Stimulated activated CD4-positive, alpha-beta T cell treated with anti-CD3 and anti-CD28 coated beads, Interleukin-15, amount 100 ng/mL, for 1 hour (primary cell): ENCODE measurements at places on chromosomes 2 and 18.

DNA sequence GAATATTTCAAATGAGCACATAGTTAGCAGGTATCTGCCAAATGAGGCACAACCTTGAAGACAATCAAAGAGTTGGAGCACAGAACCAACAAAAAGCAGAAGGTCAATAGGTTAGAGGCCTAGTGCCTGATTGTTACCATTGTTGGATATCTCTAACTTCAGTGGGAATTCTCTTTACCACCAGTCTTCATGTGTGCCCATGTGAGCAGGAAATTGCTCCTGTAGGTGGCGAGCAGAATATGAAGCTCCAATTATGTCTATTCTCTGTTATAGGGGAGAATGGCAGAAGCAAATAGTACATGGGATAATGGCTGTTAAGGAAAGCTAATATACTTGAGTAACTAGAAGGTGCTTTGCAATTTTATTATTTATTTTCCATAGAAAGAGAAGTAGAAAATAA lies 14.9 kb upstream of the ZNF385B start:
- DNase-seq: no peak

DNA sequence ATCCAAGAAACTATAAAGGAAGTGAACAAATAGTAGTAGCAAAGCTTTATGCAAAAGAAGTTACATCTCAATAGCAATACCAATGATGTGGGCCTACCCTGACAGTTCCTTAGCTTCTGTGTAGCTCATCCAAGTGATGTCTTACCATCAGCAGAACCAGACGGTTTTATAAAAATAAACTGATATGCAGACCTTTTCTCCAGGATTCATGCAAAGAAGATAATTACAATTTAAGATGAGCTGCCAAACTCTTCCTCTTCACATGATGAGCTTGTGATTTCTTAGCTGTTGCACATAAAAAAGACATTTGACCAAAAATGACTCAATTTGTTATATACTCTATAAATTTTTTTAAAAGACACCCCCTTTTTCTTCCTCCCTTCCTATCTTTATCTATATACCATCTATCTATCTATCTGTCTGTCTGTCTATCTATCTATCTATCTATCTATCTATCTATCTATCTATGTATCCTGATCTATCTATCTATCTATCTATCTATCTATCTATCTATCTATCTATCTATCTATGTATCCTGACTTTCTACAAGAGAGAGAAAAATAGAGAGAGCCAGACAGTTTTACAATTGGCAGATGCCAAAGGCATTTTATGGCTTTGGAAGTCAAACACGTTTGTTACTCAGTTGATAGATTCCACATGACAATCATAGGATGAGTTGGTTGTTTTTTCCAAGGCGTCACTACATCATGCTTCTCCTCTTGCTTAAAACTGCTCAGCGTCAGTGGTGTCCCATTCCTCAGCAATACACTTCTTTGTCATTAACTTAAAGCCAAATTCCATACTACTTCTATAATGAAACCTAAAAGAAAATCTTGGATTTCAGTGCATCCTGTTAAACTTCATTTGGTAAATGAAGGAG lies 65.9 kb upstream of the ACTR3 start:
- DNase-seq: no peak

DNA sequence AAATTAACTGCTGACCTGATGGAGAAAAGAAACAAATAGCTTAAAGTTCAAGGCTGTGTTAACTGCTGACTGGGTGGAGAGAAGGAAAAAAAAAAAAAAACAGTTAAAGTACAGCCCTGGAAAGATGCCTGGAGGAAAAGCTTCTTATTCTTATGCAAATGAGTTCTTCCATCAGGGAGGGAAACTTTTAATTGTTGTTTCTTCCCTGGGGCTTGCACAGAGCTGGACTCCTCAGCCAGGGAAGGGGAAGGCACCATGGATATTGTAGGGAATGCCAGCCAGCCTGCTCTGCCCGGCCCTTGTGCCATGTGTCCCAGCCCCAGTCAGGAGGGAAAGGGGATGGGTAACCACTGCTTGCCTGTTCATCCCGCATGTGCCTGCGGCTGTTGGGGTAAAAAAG lies 833.1 kb upstream of the CRIM1 start:
- no peak for DNase-seq

DNA sequence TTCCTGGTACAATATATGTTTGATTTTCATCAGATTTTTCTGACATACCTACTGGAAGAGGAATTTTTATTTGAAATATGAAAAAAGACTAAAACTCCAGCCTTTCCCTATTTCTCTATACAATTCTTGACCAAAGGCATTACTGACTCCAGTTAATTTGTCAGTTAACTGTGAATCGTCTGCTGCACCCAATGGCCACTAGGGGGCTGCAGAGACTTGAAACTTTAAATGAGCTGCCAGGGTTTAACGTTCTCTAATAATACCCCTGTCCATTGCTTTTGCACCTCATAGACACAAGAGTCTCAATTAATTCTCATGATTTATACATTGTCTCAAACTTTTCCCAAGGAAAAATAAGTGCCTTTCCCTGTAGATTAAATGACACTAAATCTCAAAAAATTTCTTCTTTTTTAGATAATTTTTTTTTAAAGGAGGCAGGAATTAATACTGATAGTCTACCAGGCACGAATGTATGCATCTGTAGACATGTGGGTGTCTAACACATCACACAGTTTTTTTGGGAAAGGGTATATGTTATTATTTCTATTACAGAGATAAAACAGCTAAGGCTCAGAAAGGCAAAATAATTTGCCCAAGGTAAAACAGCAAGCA lies 1.8 kb upstream of the ALK start:
- DNase-seq: no peak

- no peak for DNase-seq
These were observed 219.7 kb upstream of the EPHA4 start for GRCh38 chr2:221791844-221792243.

DNA sequence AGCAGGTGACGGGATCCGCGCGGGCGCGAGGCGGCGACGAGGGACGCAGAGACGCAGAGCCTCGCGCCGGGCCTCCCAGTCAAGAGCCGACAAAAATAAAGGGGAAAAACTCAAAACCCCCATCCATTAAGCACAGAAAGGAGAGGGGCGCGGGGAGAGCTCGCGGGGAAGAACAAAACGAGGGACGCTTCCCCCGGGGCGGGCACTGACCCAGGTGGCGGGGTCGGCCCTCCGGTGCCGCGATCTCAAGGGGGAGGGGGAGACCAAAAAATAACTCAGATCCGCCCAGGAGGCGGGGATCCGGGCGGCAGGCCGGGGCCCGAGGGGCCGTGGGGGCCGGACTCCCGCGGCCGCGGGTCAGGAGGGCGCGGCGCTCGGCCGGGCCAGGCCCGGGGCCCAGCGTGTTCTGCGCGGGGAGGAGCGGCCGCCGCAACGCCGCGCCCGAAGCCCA lies 597 bp downstream of the RNF103 start:
- no peak for DNase-seq
